Activated CD4-positive, alpha-beta T cell treated with anti-CD3 and anti-CD28 coated beads, Interleukin-2, amount 50 U/mL, for 4 hours (primary cell): ENCODE measurements at places on chromosomes 4 and X.
A peak's percentile ranks its signal among the peaks of the same experiment; 100 is the strongest.

DNA sequence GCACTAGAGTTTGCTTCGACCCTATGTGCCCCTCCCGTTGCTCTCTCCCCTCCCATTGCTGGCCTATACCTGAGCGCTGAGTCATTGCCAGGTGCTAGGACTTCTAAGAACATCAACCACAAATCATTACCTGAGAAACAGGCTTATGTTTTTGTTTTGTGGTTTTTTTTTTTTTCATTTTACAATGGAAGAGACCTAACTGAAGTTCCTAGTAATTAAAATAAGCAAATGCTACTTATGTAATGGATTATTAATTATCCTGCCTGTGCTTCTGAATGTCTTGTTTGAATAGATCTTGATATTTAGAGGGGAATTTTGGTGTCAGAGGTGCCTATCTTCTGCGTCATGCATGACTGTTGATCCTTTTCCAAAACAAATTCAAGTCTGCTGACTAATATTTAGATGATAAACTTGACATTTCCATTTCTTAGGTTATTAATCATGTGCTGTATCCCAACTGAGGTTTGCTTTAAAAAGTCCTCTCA, 275.4 kb upstream of the CPEB2 start:
- no peak for DNase-seq

GRCh38 chr4:180394730-180395129, 1848.5 kb upstream of the TENM3 start:
- no peak for DNase-seq

GRCh38 chr4:182257016-182257415, 13.8 kb downstream of the TENM3 start:
- no peak for DNase-seq

DNA sequence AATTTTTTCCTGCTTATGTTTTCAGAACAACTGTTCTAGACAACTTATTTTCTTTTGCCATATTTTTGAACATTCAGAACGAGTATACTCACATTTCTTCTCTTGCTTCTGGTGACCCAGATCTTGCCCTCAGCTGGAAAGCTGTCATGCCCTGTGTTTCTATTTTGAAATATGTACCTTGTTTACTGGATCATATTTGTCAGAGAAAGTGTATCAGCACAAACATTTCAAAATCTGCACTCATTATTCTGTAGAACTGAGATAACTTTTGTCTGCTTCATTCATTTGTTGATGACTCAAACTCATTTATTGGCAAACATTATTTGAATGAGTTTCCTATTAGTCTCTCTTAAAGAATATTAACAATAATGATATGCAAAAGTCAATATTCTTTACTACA, 46.2 kb upstream of the FAM9A start:
- DNase-seq: no peak

DNA sequence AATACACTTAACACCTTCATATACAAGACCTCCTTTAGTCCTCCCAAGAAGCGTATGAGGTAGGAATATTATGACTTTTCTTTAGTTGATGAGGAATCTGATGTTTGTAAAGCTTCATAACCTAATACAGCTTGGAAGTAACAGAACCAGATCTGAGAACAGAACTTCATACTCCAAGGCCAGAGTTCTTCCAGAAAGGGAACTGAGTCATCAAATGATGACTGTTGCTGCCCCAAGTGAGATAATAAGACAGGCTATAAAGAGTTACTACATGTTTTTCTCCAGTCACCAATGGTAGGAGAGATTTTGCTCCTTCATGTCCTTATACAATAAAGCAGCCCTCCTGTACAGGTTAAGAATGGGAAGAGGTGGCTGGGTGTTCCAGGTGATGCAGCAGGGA, 74.3 kb upstream of the ANXA3 start:
- no peak for DNase-seq

GRCh38 chr4:82499738-82500434, 61.9 kb downstream of the TMEM150C start:
- DNase-seq: no peak

GRCh38 chrX:8323356-8323755, 141.3 kb upstream of the VCX3B start:
- DNase-seq: no peak

DNA sequence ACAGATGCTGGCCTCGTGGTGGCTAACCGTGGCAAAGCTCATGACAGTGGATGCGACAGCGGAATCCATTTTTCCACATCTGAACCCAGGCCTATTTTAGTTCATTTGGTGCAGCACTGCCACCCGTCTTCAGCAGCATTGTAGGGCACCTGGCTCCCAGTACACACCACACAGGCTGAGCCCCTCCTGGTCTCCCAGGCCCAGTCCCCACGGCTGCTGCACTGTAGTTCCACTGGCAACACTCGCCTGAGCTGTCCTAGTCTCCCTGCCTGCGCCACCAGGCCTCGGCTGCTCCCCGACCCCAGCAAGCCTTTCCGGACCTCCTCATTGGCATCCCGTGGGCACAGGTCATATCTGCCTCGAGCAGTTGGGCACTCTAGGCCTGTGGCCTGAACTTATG, 76.2 kb downstream of the MTMR1 start:
- DNase-seq: no peak

DNA sequence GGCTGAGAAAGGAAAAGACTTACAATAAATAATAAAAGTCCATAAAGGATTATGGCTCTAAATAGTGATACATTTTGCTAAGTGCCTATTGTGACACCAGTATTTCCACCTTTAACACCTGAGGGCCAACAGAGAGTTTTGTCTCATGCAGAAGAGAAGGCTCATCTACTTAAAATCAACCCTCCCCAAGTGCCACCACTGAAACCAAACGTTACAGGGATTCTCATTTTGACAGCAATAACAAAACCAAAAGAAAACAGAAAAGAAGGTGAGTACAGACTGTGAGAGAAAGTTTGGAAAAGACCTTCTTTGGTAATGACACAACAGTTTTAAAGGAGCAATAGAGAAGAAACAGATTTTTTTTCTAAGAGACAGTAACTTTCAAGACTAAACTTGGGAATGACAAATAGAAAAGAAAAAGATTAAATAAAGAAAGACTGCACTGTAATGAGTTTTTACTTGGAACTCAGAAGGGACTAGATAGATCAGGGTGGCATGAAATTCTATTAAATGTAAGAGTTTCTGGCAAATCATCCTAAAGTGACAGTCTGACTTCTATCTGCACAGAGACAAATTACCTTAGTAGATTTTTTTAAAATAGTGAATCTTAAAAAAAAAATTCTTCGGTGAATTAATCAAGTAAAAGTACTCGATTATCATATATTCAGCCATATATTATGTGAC, 109.7 kb downstream of the ZNF827 start:
- no peak for DNase-seq

- no peak for DNase-seq
Measured at GRCh38 chrX:94633237-94633636, 959.2 kb downstream of the FAM133A start.

GRCh38 chr4:146329050-146329716, 114.8 kb downstream of the REELD1 start:
- no peak for DNase-seq

- no peak for DNase-seq
Measured at GRCh38 chrX:109783701-109784079, 50.6 kb upstream of the ACSL4 start.

GRCh38 chr4:132556316-132556715, 592.8 kb upstream of the PCDH10 start:
- DNase-seq: no peak

GRCh38 chr4:13541176-13541604, 3.1 kb downstream of the NKX3-2 start:
- no peak for DNase-seq

- DNase-seq: no peak
Measured at GRCh38 chr4:79050541-79050880, 111.3 kb upstream of the PAQR3 start.

DNA sequence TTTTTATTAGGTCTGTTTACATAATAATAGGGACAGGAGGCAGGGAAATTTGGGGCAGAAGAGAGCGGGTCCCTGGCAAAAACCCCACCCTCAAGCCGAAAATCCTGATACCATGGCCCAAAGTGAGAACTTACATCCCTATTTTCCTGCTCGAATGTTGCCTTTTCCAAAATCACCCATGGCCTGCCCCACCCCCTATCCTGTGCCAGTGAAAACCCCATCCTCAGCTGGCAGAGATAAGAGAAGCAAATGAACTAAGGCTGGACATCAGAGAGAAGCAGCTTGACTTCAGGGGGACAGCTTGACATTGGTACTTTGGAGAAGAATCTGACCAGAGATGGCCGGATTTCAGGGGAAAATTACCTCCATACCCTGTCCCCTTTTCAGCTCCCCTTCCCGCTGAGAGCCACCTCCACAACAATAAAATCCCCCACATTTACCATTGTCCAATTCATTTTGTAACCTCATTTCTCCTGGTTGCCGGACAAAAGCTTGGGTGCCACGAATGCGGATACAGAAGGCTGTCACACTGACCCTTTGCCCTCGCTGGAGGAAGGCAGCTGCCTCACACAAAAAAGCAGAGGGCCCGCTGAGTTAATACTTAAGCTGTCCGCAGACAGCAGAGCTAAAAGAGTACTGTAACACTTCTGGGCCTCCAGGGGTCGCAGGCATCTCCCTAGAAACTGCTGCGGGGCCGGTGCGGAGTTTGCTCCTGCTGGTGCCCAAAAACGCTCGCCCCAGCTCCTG, 196.2 kb downstream of the SNCA start:
- DNase-seq: no peak

- DNase-seq: no peak
Measured at GRCh38 chrX:72478853-72479252, 93.8 kb downstream of the HDAC8 start.

GRCh38 chr4:136967069-136967468, 565.2 kb downstream of the PCDH18 start:
- DNase-seq: no peak

DNA sequence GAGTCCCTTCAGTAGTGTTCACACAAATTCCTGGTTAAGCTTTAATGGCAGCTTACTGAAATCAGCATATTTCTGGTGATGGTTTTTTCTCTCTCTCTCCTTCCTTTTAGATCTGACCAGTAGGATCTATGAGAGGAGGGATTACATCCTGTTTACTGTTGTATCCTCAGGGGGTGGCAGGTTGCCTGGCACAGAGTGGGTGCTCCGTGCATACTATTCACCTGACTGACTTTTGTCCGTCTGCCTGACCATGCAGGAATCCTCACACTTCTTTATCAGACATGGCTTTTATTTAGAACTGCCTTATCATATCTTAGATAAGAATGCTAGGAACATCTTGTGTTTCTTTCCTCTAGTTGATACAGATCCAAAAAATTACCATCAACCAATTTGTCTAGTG, 29.6 kb downstream of the MCUB start:
- DNase-seq: no peak

- no peak for DNase-seq
Measured at GRCh38 chr4:100929758-100930157, 411.9 kb upstream of the EMCN start.

DNA sequence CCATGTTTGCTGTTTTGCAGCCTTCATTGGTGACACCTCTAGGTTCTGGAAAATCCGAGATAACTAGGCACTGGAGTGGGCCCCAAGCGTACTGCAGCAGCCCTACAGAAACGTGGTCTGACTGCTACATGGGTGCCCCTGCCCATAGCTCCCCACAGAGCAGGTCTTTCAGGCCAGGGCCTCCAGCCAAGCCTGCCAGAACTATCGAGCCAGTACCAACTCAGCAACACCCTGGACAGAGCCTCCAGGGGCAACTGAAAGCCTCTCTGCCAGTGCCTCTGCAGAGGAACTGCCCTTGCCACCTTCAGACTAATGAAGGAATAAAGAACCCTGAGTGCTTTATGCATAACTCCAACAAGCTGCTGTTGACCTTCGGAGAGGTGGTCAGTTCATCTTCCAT, 111.1 kb upstream of the PPP3CA start:
- no peak for DNase-seq

DNA sequence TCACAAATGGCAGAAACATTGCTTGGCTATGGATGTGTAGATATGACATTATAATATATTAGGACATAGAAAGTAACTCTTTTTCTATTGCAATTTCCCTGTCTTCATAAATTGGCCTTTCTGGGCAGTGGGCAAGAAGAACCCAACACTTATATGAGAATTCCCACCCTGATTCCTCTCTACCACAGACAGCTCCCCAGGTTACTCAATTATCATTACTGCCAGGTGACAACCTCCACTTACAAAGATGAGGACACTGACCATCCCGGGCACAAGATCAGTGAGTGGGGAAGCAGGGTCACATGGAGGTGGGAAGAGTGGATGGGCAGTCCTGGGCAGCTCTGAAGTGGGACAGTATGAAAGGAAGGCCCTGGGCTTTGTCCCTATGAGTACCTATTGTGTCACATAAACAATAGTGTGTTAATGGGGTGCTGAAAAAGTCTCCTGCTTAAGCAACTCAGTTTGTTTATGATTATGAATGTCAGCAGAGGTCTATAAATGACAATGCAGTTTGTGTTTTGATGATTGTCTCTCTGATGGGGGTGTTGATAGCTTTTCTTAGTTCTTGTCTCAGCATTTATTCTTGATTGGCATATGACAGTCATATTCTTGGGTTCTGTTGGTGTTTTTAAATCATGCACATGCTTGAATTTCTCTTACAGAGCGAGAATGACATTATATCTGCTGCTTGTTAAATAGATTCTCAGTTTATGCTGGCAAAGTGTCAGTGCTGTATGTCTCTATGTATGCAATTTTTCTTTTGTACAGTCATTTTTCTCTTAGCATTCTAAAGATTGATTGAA, 99.9 kb downstream of the SLIT2 start:
- no peak for DNase-seq

DNA sequence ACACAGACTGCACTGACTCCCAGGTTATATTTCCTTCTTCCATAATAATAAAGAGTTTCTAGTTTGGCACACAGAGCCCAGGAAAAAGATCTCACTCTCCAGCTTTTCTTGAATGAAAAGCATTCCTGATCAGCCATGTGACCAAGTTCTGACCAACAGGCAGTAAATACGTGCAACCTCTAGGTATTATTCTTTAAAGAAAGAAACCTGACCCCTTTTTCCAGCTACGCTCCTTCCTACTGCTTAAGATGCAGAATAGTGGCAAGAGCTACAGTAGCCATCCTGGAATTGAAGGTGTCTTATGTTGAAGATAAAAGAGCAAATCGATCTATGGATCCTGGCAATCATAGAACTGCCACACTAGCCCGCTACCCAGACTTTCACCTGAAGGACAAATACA, 76.7 kb downstream of the LRBA start:
- no peak for DNase-seq

- DNase-seq: no peak
Measured at GRCh38 chrX:120309873-120310705, 1.2 kb downstream of the TMEM255A start.

DNA sequence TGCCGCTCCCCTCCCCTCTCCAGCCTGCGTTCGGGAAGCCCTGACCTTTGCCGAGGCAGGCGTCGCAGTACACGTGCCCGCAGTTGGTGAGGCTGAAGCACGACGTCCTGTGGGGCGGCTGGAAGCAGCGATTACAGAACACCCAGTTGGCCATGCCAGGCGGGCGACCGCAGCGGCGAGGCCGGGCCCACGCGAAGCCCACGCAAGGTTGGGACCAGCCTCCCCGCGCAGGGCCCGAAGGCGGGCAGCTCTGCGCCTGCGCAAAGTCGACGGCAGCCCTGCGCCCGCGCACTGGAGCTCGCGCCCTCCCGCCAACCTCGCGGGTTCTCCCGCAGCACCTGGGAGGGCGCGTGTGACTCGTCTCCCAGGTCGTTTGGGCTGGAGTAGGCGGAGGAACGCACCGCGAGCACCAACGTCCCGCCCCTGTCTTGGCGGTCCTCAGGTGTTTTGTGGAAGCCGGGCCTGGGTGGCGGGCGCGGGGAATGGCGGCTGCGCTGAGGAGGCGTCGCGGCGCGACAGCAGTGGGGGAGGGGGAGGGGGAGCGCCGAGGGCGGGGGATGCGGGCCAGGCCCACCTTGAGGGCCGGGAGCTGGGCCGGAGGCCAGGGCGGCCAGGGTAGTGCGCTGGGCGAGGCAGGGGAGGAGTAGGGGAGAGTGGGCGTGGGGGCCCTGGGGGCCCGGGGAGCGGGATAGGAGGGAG, at the start of gene RNF212:
Gene RNF212 (minus strand): TSS at position 254 of the 699 bp plus-strand sequence. CDS start 100 bp downstream, at position 154.
- peak; percentile 8 for DNase-seq
